Vein endothelial cell (primary cell): ENCODE measurements at places on chromosomes 1 and 21. TPM values are rescaled to one million over a fixed set of nuclear protein-coding genes. Genes with fewer than 3 reads are reported as not detected.

CD1E gene
- not detected in 2 replicates for total RNA-seq

CYP4Z1 gene
- total RNA-seq = not detected in 2 replicates

JAK1 gene
- 209 and 373 TPM in 2 replicates for total RNA-seq

HSPA6 gene
- total RNA-seq = 0.10 and 0.33 TPM in 2 replicates

CCDC27 gene
- not detected in 2 replicates for total RNA-seq
